ENCODE measurements at places on chromosomes 1 and 21.

- DNase-seq, result no peak
Measured at GRCh38 chr1:42692461-42692860, 10.2 kb downstream of the YBX1 start.

GRCh38 chr1:198179556-198179981 is 22.8 kb downstream of the NEK7 start:
- no peak for DNase-seq

DNA sequence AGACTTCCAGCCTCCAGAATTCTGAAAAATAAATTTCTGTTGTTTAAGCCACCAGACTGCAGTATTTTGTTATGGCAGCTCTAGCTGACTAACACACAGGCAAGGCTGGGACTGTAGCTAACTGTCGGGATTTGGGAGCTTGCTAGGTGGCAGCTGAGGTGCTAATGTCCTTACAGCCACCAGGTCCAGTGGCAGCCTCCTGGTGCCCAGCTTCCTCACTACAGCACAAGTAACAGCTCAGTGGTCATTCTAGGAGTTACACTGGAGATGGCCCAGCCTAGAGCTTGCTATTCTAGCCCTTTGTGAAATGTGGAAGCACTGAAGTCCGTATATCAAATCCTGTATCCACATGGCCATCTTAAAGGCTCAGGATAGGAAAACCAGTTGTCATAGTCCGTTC is 4.3 kb upstream of the C1orf115 start:
- DNase-seq, result no peak

DNA sequence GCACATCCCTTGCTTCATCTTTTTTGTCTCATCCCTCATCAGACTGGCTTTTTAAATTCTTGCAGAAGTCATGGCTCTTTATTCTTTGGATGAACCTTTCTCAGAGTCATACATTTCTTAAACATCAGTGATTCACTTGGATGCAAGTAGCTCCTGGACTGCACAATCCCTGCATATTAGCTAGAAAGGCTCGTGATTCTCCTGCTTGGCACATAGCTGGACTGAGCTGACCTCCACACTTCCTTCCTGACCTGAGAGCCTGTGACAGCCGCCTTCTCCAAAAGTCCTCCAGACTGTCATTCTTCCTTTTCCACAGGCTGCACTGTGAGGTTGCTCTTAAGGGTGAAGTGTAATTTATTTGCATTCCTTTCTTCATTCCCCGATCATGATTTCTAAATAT is 109.4 kb downstream of the RGL1 start:
- DNase-seq, result no peak

GRCh38 chr1:211259638-211260126 is 516 bp downstream of the RCOR3 start:
- no peak for DNase-seq

- no peak for DNase-seq
Measured at GRCh38 chr21:26379561-26379960, 193.5 kb downstream of the CYYR1 start.

All from cortex of kidney (tissue), 1 donor.